ENCODE measurements at places on chromosomes 7 and 10.

DNA sequence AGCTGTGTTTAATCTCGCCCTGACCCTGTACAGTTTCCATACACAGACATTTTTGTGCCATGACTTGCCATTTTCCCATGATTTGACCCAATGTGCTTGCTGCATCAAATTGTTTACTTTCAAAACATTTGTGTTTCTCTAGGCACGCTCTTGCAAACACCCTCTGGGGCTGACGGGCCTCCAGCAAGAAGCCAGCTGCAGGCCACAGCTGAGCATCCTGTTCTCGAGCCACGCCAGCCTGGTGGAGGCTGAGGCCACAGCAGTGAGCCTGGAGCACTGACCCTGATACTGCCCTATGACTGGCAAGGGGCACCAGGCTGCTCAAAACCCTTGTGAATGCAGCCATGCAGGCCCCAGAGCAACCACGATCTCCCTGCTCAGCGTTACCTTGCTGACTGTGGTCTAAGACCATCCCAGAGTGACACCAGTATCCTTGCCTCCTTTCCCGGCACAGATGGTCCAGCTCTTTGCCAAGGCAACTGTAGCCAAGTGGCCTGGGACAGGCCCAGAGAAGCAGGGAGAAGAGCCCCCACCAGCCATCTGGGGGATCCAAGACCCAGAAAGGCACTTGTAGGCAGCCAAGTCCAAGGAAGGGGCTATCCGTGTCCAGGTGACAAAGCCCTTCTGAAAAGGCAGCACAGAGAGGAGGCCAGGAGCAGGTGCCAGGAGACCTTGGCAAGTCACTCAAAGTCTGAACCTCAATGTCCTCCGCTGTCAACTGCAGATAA, 78.5 kb downstream of the OAT start:
- no peak for DNase-seq

GRCh38 chr7:133197972-133198544, 54.8 kb upstream of the EXOC4 start:
- DNase-seq, result no peak

GRCh38 chr10:97821308-97822038, 28.2 kb upstream of the GOLGA7B start:
- DNase-seq, result no peak

GRCh38 chr7:31858055-31858454, 171.0 kb downstream of the PPP1R17 start:
- DNase-seq, result no peak

DNA sequence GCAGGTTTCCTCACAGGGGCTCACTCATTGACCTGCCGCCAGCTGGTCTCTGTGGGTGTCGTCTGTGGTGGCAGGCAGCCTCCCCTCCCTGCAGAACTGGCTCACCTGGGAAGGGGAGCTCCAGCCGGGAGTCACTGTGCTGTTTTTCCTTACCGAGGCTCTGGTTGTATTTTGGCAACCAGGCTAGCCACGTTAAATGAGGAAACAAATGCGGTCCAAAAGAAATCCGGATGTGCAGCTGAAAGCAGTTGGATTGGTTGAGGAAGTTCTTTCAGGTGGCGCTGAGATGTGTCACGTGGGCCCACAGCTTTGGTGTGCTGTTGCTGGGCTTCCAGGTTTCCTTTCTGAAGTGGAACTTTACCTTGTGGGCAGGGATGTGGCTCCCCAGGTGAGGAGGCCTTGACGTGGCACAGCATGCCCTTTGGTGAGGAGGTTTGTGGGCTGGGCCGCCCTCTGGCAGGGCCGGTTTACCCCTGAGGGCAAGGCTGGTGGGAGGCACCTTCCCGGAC, 14.2 kb downstream of the MTURN start:
- no peak for DNase-seq

GRCh38 chr10:82889728-82890127, 1014.7 kb downstream of the NRG3 start:
- no peak for DNase-seq

GRCh38 chr10:34392641-34393170, 422.4 kb downstream of the PARD3 start:
- no peak for DNase-seq

GRCh38 chr10:1379601-1380000, 323.4 kb downstream of the WDR37 start:
- no peak for DNase-seq

DNA sequence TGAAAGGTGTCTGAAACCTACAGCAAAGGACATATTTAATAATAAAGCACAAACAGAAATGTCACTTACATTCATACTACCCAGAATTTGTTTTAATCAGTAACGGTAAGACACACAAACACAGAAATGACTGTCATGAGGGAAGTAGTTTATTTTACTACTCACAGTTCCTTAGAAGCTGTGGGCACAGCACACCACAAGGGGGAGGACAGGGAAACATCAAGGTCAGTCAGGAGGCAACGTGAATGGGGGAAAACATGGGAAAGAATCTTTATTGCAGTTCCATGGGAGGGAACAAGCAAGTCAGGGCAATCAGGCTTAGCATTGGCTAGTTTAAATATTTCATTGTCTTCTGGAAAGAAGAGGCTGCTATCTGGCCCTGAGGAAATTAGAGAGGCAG, 123.8 kb upstream of the PDSS1 start:
- DNase-seq, result no peak

GRCh38 chr7:135349746-135350145, 116.1 kb downstream of the STRA8 start:
- DNase-seq, result no peak

DNA sequence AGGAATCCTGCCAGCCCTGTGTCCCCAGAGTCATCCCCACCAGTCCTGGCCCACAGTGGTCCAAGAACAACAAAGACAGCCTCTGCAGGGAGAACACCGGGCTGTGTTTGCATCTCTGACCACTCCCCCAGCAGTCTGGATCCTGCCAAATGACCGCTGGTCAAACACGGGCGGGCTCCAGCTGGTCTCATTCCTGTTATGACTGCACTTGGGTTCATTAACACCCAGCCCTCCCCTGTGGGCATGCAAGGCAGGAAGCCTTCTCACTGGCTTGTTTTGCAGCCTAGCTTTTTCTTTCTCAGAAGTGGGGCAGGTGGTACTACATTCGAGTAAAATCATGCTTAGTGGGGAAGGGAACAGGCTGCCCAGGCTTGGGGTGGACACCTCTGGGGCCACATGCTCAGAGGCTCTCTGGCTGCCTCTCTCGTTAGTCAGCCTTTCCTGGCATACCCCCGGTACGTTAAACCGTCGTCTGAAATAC, 190.0 kb downstream of the PLXNA4 start:
- DNase-seq, result no peak

DNA sequence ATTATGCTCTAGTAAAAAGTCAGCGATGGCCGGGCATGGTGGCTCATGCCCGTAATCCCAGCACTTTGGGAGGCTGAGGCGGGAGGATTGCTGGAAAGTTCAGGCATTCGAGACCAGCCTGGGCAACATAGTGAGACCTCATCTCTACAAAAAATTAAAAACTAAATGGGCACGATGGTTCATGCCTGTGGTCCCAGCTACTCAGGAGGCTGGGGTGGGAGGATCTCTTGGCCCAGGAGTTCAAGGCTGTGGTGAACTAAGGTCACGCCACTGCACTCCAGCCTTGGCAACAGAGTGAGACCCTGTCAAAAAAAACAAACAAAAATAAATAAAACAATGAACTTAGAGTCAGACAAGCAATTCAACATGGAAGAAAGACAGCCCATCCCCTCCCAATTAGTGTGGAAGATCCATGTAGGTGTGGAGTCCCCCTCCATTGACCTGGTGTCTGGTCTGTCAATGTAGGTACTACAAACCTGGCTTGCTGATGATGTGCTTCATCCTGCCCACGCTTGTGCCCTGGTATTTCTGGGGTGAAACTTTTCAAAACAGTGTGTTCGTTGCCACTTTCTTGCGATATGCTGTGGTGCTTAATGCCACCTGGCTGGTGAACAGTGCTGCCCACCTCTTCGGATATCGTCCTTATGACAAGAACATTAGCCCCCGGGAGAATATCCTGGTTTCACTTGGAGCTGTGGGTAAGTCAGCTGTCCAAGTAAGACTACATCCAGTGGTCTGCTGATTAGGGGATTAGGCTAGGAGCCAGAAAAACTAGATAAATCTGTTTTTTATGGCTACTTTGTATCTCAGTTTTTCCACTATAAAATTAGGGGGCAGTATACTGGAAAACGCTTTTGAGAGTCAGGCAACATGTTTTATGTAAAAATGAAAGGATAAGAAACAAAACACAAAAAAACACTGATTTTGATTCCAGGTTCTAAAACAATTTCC, 9.3 kb downstream of the SCD start:
- no peak for DNase-seq

- no peak for DNase-seq
Measured at GRCh38 chr10:103500481-103500880, 7.0 kb downstream of the NEURL1 start.

- DNase-seq, result no peak
Measured at GRCh38 chr10:15324611-15325010, 46.5 kb downstream of the FAM171A1 start.

- DNase-seq, result no peak
Measured at GRCh38 chr7:25386311-25386744, 158.0 kb upstream of the NPVF start.

DNA sequence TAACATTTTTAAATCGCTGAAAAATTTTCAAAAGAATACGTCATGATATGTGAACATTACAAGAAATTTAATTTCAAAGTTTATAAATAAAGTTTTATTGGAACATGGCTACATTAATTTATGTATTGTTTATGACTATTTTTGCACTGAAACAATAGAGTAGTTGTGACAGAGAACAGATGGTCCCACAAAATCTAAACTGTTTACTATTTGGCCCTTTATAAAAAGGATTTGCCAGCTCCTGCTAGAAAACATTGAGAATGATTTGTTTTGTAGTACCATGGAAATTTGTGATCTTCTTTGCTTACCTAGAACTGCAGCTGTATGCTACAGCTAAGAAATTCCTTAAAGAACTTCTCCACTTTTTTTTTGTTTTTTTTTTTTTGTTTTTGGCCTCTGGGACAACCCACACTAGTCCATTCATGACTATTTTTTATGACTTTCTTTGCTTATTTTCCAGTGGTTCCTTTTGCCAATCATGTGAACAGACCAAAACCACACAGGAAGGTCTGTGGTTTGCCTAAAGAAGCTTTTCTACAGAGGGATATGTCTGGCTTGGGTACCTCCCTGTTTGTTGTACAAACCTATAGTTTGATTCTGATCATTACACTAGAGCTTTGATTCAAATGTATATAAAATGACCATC, 55.7 kb downstream of the ST7 start:
- no peak for DNase-seq

GRCh38 chr10:1526436-1527055, 210.8 kb downstream of the ADARB2 start:
- DNase-seq, result no peak

GRCh38 chr7:30308389-30308788, 24.0 kb downstream of the ZNRF2 start:
- DNase-seq, result no peak

GRCh38 chr7:34931739-34932138, 105.5 kb downstream of the DPY19L1 start:
- no peak for DNase-seq

GRCh38 chr10:64486149-64486548, 964.9 kb downstream of the REEP3 start:
- DNase-seq, result no peak

GRCh38 chr7:37007691-37008090, 283.4 kb upstream of the AOAH start:
- no peak for DNase-seq

- DNase-seq, result no peak
Measured at GRCh38 chr7:104857458-104858425, 156.3 kb upstream of the KMT2E start.

- no peak for DNase-seq
Measured at GRCh38 chr7:130994378-130995115, 260.5 kb upstream of the KLF14 start.

DNA sequence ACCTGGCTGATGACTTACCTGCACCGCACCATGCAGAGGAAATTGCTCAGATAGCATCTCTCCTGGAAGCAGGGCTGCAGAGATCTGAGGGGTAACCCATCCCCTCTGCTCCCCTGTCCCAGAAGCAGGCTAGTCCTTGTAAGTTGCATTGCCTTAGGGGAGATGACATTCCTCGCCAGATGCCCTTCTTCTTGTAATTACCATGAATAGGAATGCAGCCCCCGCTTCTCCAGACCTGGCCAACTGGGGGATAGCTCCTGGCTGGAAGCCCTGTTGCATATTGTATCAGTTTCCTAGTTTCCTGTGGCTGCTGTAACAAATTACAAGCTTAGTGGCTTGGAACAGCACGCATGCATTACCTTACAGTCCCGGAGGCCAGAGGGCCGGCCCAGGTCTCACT, 47.5 kb upstream of the EN2 start:
- DNase-seq, result no peak

DNA sequence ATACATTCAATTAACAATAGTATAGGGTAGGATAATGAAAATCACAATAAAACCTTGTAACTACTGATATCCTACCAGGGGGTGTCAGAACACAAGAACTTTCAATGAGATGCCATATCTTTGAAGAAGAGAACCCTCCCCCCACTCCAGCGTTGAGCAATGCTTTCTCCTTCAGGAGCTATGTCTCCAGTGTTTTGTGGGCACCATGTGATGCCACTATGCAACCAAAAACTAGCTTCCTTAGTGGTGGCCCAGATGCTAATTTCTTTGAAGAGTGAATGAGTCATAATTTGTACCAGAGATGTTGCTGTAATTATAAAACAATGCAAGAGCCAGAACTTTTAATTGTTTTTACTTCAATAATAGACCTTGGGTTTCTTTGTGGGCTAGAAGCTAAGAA, 76.0 kb upstream of the ADO start:
- DNase-seq, result no peak

GRCh38 chr10:113273181-113274163, 279.4 kb upstream of the HABP2 start:
- DNase-seq, result no peak

DNA sequence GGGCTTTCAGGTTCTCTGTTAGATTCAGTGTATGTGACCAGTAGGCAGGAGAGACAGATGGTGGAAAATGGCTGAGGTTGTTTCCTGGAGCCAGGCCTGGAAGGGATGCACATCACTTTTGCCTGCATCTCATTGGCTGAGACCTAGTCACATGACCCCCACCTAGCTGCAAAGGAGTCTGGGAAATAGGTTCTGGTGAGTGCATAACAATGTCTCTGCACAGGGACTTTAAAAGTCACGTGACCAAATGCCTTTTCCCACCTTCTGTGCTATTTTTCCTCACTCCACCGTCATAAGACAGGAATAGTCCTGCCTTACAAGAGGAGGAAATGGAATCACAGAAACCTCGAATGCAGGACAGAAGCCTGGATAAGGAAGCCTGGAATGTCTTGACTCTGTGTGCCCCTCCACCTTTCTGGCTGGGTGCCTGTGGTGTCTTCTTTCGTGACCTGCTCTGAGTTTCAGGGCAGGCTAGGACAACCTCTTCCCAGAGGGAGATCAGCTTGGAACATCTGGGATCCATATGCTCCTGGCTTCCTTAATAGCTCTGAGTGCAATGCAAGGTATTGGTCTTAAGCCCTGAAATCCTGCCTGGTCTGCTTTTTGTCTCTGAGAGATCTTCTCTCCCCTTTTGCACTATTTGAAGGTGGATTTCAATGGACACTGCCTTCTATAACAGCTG, 139.9 kb upstream of the ZNF438 start:
- DNase-seq, result no peak

GRCh38 chr7:40873248-40873647, 738.4 kb downstream of the SUGCT start:
- no peak for DNase-seq

GRCh38 chr7:50795253-50795652, 12.6 kb upstream of the GRB10 start:
- no peak for DNase-seq
